ENCODE measurements at places on chromosomes 3 and 15.

GRCh38 chr15:87863152-87863551 lies 393.4 kb downstream of the NTRK3 start:
- no peak for DNase-seq

GRCh38 chr15:52658955-52659354 lies 20.2 kb downstream of the ATOSA start:
- DNase-seq, result no peak

DNA sequence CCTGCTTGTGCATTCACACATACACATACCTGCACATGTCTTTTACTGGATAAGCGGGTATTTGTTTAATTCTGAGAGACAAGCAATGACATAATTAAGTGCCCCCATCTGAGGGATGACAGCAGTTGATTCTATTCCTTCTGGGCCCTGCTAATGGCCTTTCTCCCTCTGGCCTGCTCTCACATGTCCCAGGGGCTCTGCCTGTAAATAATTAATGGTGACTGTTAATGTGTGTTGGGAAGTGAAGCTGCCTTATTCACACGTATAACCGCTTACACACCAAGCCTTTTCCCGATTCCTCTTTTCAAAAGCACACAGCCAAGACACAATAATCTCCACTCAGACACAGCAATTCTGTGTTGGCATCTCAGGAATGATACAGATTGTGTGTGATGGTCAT lies 47.8 kb downstream of the LRRK1 start:
- no peak for DNase-seq

DNA sequence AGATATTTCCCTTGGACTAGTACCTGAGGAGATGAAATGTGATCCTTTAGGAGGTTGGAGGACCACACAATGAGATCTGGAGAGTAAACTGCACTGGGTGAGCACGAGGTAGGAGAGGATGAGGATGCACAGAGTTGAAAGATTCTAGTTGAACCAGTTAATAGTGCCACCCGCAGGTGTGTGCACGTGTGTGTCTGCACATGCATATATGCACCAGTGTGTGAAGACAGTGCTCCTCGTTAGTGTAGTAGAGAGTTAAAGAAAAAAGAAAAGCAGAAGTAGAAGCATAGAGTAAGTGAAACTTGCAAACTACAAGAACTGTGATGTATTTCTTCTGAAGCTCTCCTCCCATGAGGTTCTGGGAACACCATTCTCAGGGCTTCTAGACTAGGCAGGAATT lies 8.4 kb downstream of the MED12L start:
- DNase-seq, result no peak
